Stimulated activated CD4-positive, alpha-beta T cell treated with anti-CD3 and anti-CD28 coated beads, Interleukin-4, amount 100 ng/mL, for 1 hour (primary cell): ENCODE measurements at places on chromosomes 6 and 20.

DNA sequence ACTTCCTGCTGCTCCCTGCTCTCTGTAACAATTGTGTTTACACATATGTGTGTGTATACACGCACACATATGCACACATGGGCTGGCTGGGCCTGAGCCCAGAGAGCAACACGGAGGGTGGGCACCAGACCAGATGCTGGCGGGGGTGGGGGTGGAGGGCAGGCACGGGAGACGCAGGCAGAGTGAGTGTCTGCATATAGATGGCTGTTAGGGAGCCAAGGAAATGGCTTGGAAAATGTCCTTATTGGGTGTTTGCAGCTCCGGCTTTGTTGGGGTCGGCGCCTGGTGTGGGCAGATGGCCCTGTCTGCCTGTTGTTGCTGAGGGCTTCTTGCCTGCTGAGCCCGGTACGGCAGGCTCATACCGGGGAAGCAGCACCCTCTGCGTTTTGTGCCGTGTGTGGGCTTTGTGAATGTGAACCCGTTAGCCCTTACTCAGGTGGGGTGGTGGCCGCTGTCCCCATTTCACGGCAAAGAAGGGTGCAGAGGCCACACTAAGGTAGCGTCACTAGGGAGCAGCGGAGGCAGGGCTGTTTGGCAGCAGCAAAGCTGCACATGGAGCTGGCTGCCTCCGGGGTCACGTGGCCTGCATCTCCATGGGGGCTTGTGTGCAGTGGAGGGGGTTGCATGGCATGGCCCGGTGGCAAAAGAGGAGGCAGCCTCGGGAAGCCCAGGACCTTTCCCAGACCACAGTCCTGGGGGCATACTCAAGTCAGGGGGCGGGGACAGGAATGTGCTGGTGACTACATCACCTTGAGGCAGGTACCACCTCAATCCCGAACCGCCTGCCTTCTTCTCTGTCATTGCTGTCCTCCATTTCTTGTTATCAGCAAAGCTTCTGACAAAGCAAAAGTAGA lies 47.4 kb upstream of the SRF start:
- no peak for DNase-seq

DNA sequence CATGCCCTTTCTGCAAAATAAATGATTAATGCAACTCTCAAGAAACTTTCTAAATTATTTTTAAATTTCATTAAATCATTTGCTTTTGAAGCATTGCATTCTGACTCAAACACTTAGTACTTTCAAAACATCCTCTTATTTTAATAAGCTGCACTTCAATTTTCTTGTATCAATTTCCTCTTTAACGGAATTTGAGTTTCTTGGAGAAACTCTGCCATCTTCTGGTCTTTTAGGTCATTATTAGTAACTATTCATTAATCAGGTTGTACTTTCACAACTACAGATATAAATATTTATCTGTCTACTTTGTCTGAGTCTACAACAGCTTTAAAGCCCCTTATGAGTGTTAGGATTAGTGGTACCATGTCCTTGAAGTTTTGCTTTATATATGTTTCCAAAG lies 30.2 kb downstream of the TMX4 start:
- DNase-seq: no peak

DNA sequence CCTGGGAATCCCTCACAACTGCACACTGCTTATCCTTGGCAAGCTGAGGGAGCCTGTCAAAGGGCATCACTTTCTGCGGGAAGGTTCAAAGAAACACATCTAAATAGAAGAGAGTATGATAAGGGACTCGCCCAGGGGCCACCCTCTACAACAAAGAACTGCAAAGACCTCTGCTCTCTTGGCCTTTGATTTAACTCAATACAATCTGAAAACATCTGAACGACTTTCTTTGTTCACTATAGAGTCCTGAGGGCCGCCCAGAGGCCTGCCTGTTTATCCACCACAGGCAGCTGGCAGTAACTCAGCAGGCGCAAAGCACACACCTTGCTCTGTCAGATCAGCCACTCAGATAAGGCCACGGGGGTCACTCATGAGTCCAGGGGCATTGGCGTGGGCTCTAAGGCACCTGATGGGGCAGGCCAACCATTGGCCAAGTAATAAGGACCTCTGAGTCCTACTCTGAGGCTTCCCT lies 139.3 kb downstream of the UNC5CL start:
- DNase-seq: no peak

- no peak for DNase-seq
Measured at GRCh38 chr6:137692806-137693205, 174.3 kb upstream of the TNFAIP3 start.

DNA sequence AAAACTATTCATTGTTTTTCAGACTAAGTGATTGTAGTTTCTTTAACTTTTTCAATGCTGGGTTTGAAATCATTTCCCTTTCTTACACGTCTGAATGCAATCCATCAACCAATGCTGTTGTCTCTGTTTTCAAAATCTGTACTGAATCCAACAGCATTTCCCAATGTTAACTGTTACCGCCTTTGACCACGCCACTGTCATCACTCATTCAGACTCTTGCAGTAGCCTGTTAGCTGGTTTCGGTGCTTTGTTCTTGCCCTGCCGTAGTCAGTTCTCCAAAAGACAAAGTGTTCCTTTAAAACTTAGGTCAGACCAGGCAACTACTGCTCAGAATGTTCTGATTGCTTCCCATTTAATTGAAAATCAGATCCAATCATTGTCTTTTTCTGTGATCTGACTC lies 131.3 kb downstream of the PLCB4 start:
- no peak for DNase-seq
